Kidney glomerular epithelial cell (primary cell): ENCODE measurements at places on chromosomes 3 and 15.

DNA sequence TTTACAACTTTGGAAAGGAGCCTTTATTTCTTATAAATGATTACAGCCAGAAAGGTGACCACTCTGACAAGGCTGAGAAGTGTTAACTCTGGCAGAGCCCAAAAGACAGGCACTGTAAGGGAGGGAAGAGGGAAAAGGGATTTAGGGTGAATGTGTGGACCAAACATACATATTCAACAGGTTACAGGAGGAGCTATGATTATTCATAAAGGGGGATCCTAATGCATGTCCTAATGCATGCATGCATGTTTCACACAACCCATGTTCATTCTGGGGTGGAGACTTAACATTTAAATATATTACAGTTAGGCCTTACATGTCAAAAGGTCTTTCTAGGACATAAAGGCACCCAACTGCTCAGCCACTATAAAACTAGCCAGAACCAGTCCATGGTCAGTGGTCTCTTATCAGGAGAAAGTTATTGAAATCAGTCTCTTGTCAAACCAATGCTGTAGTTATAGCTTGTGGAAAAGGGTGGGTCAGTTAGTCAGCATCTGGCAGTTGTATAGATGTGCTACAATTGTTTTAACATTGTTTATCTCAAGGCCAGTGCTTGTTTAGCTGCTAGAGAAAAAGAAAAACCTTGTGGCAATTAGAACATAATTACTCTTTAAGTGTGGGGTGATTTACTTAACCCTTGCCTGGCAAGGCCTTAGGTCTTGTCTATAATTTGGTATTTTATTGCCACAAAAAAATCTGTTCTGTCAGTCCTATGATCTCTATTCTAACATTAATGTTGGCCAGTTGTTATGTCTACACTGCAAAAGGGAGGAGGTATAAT is 77.5 kb downstream of the RAD18 start:
- DNase-seq = no peak

DNA sequence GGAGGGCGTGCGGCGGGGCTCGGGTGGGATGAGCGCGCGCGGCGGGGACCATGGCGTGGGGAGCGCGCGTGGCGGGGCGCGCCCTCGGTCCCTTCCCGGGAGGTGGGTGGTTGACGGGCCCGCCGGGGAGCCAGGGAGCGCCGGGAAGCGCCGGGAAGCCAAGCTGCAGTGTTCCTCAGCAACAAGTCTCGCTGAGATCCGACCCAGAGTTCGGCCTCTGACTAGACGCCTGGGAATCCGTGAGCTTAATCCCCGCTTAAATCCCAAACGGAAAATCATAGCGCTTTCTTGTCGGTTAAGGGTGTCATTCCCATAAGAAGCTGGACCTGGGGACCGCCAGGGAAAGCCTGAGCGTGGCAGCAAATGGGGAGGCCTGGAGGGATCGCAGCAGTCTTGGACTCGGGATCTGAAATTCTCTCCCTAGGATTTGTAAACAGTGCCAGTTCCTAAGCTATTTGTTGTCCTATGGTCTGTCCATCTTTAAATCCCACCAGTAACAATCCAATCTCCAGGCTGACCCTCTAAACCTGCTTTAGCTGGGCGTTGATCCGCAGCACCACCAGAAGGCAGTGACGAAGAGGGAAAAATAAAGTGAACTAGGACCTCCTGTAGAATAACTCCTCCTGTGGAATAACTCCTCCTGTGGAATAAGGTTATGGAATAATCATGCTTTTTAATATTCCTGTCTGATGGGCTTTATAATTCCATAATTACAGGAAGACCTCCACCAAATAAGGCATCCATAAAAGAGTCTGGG is 570 bp upstream of the NEDD4 start:
- DNase-seq = peak; percentile 64

- no peak for DNase-seq
These were observed 187.7 kb downstream of the ATP10A start for GRCh38 chr15:25675396-25675795.

DNA sequence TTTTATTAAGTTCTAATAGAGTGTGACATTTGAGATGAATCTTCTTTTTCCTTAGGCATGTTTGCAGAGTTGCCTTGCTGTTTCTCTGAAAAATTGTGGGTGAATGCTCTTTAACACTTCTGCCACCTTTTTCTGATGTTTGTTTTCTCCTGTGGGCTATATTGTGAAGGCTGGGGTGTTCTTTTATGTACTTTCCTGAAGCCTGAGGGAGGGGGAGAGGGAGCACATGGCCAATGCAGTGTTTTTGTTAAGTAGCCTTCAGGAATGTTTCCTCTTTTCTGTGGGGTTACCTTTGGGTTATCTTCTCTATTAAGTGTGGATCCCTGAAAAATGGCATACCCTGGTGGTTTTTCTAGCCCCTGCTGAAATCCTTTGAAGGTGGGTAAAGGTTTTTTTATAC is 50.2 kb downstream of the CMC1 start:
- no peak for DNase-seq

- DNase-seq = no peak
These were observed 1.1 kb downstream of the TADA3 start for GRCh38 chr3:9791127-9791526.

GRCh38 chr3:45234250-45234649 is 8.2 kb upstream of the TMEM158 start:
- no peak for DNase-seq

DNA sequence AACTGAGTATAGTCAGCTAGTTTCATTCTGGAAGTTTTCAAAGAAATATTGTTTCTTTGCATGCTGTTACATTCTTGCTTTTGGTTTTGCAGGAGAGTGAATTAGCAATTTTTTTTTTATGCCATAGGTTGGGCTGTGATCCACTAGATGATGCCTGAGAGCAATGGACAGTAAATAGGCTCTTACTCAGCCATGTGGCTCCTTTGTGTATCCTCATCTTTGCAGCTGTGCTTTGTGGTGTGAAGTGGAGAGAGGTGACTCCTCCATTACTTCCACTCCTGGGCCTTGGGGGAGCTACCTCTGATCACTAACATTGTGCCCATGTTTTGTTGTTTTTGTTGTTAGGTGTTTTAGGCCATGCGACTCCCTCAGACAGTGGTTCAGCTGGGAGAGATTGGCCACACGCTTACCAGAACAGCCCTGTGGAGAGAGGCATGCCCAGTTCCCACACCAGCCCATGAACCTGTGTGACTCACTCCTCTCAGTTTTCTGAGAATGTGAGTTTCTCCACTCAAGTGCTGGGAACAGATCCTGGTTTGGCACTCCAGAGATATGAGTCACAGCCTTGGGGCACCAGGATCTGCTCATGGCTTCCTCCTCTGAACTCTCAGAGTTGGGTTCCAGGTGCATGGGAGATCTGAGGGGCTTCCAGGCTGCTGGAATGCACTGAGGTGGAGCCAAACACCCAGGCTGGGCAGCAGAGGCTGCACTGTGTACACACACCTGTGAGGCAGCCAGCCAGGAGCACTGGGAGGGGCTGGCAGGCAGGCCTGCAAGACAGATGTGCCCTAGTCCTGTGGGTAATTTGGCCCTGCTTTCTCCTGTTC is 785.3 kb downstream of the ROBO2 start:
- DNase-seq = peak; percentile 89

- DNase-seq = peak; percentile 99
These were observed 43.1 kb upstream of the LIMD1 start for GRCh38 chr3:45551214-45552010.

GRCh38 chr3:171390051-171390941 is 69.9 kb downstream of the TNIK start:
- no peak for DNase-seq

DNA sequence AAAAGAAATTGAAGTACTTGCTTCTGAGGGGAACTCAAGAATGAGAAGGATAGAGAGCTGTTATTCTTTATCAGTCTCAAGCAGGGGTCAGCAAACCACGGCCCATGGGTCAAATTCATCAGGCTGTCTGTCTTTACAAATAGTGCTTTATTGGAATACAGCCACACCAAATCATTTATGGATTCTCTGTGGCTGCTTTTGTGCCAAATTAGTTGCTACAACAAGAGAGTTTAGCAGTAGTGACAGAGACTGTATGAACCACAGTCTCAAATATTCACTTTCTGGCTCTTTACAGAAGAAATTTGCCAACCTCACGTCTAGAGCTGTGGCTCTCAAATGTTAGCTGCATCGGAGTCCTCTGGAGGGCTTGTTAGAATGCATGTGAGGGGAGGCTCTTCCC is 258.0 kb upstream of the RARB start:
- DNase-seq = no peak

DNA sequence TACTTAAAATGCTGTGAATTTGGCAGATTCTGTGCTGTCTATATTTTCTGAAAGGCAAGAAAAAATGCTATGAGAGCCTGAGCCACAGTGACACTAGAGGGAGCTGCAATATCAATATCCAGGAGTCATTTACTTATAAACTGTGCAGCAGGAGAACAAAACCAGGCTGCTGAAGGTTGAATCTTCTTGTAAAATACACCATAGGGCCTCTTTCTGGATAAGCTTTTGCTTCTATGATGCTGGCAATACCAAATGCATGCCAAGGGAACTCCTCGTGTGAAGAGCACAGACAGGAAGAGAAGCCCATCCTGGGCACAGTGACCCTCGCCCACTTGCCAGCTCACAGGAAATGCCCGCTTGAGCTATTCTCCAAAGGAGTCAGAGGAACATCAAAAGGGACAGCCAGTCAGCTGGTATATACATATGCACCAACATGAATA is 48.0 kb upstream of the TSPAN3 start:
- DNase-seq = peak; percentile 64

DNA sequence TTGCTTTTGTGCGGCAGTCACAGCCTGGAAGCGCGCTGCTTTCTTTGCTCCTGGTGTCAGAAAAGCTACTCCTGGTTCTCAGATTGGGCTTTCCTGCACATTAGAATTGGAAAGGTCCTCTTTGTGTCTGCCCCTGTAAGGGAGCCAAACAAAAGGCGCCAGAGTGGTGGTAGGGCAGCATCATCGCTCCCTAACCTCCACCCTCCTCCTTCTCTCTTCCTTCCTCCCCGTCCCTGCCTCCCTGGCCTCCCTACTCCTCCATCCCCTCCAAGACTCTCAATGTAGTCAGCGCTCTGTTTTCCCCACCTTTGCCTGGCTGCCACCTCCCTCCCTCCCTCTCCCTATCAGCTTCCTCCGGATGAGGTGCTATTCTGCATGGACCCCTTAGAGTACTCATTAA is 65.3 kb downstream of the SH3GL3 start:
- DNase-seq = no peak

GRCh38 chr3:177523067-177523675 is 325.9 kb upstream of the TBL1XR1 start:
- no peak for DNase-seq

DNA sequence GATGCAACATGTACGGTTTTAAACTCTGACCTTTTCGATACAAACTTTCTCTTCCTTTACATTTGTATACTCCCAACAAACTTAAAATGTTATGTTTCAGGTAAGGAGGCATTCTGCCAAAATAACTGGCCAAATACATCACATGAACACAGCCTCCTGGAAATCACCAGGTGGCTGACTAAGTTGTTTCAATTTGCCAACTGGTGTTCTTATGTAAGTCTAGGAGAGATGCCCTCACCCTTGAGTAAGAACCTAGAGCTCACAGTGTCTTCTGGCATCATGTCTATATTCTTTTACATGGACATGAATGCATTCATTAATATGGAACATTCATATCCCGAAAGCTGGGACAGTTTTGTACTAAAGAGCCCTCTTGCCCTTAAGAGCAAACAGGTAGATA is 341.1 kb upstream of the NR2F2 start:
- DNase-seq = no peak

DNA sequence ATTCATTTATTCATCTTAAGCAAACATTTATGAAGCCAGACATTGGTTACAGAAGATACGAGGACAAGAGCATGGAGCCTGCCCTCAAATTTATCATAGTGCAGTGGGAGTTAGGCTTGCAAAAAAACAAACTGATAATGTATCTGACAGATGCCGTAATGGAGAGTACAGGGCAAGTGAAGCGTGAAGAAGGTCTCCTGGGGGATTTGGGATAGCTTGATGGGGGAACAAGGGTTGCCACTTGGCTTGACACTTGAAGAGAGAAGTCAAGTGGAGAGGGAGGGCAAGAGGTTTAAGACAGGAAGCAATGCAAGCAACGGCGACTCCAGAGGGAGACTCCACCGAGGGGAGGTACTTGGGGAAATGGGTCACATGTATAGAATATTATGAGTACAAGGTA is 129.3 kb downstream of the SSR3 start:
- DNase-seq = no peak

DNA sequence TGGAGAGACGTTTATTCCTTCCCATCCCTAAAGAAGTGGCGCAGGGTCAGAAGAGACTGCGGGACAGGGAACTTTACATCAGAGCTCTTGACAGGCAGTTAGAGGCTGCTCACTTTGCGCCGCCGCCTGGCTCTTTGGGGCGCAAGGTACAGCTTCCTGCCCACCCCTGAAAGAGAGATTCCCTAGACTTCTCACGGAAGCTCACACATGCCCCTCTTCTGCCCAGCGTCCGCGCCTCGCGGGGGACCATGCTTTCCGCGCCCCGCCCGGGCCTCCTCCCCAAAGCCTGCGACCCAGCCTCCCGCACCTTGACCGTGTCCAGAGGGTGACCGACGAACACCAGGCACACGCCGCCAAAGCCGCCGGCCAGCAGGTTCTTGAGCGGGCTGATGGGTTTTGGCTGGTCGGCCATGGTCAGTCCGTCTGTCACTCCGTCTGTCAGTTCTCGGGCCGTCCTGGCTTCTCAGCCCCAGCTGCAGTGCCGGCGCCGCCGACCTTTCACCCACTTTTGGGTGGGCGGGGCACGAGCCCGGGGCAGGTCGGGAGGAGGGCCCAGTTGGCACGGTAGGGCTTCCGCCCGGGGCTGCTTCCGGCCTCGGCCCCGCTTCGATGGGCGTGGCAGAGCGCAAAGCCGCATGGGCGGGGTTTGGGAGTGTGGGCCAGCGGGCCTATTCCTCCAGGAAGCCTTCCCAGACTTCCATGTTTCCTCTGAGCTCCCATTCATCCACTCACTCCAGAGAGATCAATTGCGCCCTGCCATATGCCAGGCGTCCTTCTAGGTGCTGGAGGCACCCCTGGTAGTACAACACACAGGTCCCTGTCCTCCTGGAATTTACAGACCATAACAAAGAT is at the start of gene SLC25A20:
Gene SLC25A20 (minus strand): TSS at position 500 of the 852 bp plus-strand sequence. CDS start 88 bp downstream, at position 412.
- DNase-seq = peak; percentile 78

DNA sequence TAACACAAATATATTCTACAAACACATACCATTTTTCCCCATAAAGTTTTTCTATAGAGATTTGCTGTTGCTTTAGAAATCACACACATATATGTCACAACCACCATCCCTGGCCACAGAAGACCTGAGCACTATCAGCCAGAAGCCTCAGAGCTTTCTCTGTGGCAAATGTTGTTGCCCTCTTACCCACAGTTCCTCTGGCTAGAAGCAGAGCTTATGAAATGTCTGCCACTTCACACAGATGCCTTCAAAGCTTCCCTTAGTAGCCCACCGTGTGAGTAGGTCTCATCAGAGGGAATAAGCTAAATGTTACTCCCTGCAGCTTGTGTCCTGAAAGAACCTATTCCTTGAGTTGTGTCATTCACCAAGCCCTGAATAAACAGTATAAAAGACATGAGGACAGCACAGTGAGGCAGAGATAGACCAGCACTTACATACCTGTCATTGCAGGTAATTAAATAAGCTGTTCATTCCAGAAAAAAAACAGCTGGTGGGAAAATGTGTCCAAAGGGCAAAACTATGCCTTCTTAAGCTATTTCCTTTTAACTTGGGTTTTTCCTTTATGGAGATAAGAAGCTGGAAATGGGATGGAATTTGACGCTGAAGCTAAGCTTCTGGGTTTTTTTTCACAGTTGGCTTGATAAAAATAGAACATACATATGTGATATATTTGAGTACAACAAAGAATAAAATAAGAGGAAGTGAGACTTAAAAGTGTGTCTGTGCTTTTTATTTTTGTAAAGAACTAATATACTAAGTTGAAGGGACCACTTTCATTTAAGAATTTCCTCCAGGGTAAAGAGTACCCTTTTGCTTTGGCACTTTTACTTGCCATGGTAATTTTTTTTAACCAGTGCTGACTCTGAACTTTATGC is 391.4 kb downstream of the KCNH8 start:
- DNase-seq = no peak
